Memory B cell (primary cell): ENCODE measurements at places on chromosomes 11 and 22.

DNA sequence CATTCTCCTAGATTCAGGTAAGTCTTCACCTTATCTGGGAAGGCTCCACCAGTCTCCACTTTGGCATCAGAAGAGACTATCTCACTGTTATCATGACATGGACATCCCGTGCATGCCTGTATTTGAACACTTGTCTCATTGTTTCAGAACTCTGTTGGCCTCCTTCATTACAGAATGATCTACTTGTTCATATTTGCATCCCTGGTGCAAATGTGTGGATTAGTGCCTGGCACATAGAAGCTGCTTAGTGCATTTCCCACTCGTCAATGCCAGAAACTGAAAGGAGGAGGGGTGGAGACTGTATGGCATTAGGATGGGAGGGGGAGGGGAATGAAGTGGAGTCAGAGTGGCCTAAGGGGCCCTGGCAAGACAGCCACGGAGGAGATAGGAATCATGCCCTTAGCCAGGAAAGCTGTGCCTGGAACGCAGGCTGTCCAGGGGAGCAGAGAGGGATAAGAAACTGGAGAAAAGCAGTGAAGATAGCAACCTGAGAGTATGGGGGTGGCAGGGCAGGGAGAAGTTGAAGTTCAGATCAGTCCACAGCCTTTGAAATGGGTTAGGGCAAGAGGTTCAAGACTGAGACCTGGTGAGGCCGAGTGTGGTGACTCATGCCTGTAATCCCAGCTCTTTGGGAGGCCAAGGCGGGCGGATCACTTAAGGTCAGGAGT is 53.8 kb upstream of the CAPRIN1 start:
- no peak for DNase-seq
- peaks cover 13% of the 10 kb centered on the region for H3K27me3 ChIP-seq
- H3K4me3 ChIP-seq, result no peak overlapping the region
- peaks cover 3% of the 10 kb centered on the region for H3K4me1 ChIP-seq
- no peaks in the 10 kb centered on the region for H3K36me3 ChIP-seq

- H3K36me3 ChIP-seq, result no peaks in the 10 kb centered on the region
- H3K4me1 ChIP-seq, result no peaks in the 10 kb centered on the region
- no peak overlapping the region for H3K27ac ChIP-seq
- no peak for DNase-seq
These were observed 209.7 kb downstream of the SNX19 start for GRCh38 chr11:130706572-130706971.

GRCh38 chr11:134074346-134074745 is 5.5 kb downstream of the JAM3 start:
- no peak for DNase-seq
- no peaks in the 10 kb centered on the region for H3K27me3 ChIP-seq
- H3K27ac ChIP-seq, result peak overlapping the region; percentile 80
- H3K36me3 ChIP-seq, result peaks cover 5% of the 10 kb centered on the region

DNA sequence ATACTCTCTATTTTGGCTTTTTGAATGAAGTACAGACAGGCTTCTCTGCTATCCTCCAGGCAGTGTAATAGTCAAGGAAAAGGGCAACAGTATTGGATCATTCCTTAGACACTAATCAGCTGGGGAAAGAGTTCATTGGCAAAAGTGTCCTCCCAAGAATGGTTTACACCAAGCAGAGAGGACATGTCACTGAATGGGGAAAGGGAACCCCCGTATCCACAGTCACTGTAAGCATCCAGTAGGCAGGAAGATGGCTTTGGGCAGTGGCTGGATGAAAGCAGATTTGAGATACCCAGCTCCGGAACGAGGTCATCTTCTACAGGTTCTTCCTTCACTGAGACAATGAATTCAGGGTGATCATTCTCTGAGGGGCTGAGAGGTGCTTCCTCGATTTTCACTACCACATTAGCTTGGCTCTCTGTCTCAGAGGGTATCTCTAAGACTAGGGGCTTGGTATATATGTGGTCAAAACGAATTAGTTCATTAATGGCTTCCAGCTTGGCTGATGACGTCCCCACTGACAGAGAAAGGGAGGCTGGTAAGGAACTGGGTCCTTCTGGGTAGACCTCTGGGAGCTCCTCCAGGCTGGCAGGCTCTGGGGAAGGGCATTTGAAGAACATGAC is 5.2 kb downstream of the XBP1 start:
- H3K4me1 ChIP-seq, result peaks cover 25% of the 10 kb centered on the region
- H3K4me3 ChIP-seq, result no peak overlapping the region
- H3K27ac ChIP-seq, result peak overlapping the region; percentile 20
- H3K27me3 ChIP-seq, result no peaks in the 10 kb centered on the region
- no peak for DNase-seq
- H3K36me3 ChIP-seq, result peaks cover 14% of the 10 kb centered on the region

- no peaks in the 10 kb centered on the region for H3K36me3 ChIP-seq
- H3K4me1 ChIP-seq, result peaks cover 5% of the 10 kb centered on the region
- no peak overlapping the region for H3K4me3 ChIP-seq
- DNase-seq, result no peak
These were observed 25.8 kb upstream of the SLC22A12 start for GRCh38 chr11:64564947-64565889.
